HFF-Myc (cell line): ENCODE measurements at places on chromosomes 5 and 9.

DNA sequence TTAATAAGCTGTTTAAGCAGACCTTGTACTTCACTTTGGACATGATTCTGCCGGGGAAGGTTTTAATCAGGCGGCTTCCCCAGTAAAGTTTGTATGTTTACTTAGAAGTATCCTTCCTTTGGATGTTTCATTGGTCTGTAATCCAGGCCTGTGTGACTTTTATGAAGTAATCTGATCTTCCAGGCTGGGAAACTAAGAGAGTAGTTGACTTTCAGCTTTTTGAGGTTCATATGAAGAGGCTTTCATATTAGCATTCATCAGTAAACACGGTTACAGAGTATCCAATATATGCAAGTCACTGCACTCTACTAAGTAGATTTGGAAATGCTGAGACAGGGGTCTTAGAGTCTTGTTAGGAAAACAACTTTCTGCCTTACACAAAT is 1.1 kb downstream of the DNAJC21 start:
- no peak for DNase-seq

DNA sequence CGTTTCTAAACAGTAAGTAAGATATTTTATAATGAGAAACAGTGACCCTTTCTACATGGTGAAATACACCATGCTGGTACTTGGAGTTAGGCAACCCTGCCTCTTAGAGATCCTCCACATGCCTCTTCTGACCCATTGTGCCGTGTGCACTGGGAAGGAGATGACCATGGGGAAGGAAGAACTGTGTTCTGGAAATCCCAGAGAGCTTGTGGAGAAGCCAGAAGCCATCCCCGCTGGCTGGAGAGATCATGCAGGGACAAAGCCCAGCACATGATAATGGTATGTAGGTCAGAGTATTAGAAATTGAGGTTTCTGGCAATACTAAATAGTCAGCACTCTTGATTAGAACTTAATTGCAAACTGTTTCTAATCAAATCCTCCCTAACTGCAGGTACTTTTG is 307.3 kb downstream of the FBXL7 start:
- DNase-seq = no peak

DNA sequence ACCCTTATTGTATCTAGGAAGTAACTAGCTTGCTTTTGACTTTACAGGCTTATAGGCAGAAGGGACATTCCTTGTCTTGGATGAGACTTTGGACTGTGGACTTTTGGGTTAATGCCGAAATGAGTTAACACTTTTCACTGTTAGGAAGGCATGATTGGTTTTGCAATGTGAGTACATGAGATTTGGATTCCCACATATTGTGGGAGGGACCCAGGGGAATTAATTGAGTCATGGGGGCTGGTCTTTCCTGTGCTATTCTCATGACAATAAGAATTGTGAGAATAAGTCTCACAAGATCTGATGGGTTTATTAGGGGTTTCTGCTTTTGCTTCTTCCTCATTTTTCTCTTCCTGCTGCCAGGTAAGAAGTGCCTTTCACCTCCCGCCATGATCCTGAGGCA is 417.5 kb downstream of the HINT1 start:
- DNase-seq = no peak

GRCh38 chr9:108606401-108606800 is 249.4 kb downstream of the ACTL7B start:
- DNase-seq = no peak

DNA sequence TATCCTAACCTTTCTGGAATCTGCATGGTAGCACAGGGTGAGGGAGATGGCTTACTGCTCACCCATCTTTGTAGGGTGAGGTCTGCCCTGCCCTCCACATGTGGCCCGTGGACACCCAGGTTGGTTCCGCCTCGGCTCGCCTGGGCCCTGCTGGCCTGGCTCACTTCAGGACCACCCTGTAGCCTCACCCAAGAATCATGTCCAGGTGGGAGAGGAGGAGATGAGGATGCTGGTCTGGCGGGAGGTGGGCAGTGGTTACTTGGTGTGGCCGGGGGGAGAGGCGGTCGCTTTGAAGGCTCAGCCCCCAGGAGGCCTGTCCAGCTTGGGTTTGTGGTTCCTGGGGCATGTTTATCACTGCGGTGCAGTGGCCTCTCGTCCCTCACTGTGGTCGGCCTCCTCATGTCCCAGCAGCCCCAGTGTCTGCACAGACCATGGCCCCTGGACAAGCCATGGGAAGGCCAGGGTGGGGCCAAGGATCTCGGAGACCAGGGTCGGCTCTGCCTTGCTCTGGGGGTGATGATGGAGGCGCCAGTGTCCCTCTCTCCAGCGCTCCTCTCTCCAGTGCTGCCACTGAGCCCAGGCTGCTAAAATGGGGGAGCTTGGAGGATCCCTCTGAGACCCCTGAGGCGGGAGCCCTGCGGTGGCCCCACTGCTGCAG is 4.6 kb downstream of the OBP2B start:
- no peak for DNase-seq

DNA sequence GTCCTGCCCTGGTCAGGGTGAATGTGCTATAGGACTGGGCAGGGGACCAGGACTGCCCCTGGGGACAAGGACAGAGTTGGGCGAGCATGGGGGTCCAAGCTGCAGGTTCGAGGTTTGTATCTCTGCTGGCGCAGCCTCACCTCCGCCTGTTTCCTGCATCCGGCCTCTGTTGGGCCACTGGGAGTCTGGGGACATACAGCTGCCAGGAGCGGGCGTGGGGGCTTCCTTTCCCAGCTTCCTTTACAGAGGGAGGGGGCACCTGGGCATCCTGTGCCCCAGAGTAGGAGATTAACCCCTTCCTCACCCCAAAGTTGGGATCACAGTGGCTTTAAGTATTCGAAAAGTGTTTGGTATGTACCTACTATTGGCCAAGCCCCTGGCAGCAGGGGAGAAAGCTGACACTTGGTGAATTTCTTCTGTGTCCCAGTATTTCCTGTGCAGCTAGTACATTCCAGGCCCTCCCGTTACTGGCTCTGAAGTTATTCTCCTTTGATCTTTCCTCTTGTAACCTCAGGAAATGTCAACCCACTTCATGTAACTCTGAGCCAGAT is 19.0 kb downstream of the OLFML2A start:
- DNase-seq = no peak

- no peak for DNase-seq
Measured at GRCh38 chr5:115542086-115542485, 2.5 kb downstream of the FEM1C start.

- DNase-seq = no peak
Measured at GRCh38 chr9:77170991-77171699, 6.2 kb upstream of the VPS13A start.

- peak; percentile 93 for DNase-seq
Measured at GRCh38 chr5:158456756-158457155, 597.8 kb upstream of the CLINT1 start.

DNA sequence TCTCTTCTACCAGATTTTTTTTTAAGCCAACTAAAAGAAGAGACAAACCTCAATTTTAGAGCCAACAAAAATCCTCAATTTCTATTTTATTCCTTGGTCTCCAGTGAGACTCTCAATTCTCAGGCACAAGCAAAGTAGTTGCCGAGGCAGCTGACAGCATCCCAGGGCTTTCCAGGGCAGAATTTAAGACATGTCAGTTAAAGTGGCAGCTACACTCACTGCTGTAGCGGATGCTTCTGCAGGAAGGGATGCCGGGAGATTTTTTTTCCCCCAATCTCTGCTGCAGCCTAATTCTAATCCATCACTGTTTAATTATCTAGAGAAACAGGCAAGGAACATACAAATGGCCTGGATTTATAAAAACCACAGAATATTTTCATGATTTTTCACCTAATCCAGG is 57.0 kb downstream of the TTC39B start:
- no peak for DNase-seq

- no peak for DNase-seq
Measured at GRCh38 chr5:62514510-62515119, 64.0 kb upstream of the LRRC70 start.

DNA sequence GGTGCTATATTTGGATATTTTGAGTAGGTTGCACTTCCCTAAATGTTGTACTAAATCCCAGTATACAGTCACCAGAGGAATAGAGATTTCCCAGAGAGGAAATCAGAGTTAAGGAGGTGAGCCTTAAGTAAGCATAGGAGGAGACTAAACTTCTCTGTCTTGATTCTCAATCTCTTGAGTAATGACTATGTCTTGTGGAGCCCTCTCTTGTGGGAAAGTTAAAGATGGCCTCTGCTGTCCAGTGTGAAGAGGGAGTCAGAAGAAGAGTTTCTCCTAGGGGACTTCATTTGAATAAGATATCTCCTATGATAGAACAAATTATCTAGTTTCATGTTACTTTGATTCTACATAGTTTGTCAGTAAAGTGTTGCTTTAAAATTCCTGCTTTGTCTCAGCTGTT is 502.5 kb downstream of the PDE4D start:
- no peak for DNase-seq

- DNase-seq = no peak
Measured at GRCh38 chr5:178548746-178549145, 41.4 kb downstream of the COL23A1 start.

DNA sequence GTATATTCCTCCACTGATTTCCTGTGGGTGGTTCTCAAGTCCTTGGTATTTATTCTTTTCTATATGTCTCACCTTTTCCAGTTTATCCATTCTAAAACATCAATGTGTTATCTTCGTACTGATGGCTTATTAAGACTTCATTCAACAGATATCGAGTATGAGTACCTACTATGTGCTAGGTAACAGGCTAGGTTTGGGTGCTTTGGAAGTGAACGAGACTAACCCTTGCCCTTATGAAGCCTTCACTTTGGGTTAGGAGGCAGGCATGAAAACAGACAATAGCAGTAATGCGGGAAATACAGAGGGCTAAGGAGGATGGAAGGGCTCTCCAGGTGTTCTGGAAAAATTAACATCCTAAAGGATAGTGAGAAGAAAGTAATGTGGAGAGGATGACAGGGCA is 53.4 kb downstream of the AQP7 start:
- no peak for DNase-seq

DNA sequence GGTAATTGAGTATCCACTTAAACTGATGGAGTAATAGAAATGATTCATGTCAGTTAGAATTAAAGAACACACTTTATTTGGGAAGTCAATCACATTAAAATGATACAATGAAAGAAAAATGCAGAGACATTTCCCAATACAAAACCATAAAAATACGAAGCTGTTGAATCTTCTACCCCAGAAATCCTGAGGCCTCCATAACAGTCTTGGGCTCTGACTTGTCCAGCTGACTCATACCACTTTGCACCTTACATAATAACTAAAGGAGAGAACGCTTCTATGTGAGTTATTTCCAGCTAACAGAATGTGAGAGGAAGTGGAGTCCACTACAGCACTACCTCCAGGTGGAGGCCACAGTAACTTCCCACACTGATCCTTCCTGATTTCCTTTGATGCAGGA is 305.0 kb downstream of the MRPS30 start:
- no peak for DNase-seq

GRCh38 chr5:135102716-135103574 is 68.9 kb upstream of the PITX1 start:
- DNase-seq = no peak

- DNase-seq = peak; percentile 6
Measured at GRCh38 chr5:83433891-83434290, 37.7 kb upstream of the VCAN start.

GRCh38 chr5:34982823-34983222 is 53.5 kb downstream of the DNAJC21 start:
- DNase-seq = no peak

- no peak for DNase-seq
Measured at GRCh38 chr9:131923766-131924165, 155.9 kb downstream of the MED27 start.

GRCh38 chr9:84748112-84748511 is 78.6 kb downstream of the NTRK2 start:
- no peak for DNase-seq

DNA sequence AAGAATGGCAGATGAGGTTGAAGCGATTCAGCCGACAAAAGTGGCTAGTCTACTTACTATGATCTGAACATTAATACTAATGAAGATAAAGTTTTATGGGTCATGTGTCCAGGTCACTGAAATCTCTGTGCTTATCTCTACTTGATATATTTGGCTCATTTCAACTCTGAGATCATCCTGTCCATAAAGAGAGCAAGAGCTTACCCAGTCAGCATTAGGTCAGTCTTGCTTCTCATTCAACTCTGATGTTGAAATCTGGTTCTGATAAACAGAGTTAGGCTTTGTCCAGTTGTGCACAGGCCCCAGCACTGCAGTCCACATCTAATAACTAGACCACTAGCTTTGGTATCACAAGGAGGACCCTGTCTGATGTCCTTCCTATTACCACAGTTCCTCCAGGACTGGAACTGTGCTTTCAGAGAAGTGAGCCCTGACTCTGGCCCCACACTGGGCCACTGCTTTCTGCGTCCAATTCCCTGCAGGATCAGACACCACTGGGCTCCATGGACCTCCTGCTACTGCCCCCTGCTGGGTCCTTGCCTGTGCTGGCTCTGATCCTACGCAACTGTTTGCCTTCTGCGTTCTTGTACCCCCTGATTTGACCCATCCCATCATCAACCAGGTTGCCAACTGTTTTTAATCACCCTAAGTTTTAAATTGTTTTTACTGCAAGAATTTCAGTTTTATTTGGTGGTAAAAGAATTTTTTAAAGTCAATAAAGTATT is 23.7 kb upstream of the FAM120A start:
- DNase-seq = no peak

DNA sequence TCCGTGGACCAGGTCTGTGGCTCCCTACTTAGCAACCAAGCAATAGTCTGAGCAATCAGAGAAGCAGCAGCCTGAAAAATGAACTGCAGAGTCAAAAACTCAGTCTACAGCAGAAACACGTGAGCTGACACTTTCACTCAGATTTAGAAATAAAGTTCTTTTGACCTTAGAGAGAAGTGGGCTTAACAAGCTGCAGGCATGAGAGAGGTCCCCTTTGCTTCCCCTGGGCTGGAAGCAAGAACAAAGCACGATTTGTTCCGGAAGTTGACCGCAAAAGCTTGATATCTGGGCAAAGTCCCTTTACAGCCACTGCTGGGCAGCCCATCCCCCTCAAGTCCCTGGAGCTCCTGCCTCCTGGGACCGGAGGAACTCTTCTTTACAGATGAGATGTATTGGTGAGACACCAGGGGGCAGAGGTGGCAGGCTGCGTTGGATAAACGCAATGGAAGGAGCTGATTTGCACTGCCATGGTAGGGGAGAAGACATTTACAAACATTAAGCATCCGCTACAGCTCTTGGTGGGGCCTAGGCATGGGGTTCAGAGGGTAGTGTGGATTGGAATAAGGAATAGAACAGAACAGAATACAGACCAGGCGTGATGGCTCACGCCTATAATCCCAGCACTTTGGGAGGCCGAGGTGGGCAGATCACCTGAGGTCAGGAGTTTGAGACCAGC is 5.8 kb upstream of the SOWAHA start:
- DNase-seq = no peak

DNA sequence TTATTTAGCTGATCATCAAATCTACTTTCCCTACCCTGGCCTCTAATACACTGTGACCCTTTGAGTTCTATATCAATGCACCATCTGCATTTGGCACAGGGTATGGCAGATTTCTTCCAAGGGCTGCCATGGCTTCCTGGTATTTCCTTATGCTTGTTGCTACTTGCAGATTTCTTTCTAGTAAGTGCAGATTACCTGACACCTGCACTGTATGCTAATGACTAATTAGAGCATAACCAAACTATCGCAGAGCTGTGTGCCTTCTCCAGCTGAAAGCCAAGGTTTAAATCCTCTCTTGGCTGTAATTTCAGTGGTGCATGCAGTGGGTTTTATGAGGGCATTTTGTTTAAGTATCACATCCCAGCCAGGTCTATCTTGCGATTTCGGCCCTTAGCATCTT is 293.7 kb downstream of the KIF4B start:
- DNase-seq = no peak
